Omental fat pad (tissue), 4 donors: ENCODE measurements at places on chromosomes 2 and 18.

DNA sequence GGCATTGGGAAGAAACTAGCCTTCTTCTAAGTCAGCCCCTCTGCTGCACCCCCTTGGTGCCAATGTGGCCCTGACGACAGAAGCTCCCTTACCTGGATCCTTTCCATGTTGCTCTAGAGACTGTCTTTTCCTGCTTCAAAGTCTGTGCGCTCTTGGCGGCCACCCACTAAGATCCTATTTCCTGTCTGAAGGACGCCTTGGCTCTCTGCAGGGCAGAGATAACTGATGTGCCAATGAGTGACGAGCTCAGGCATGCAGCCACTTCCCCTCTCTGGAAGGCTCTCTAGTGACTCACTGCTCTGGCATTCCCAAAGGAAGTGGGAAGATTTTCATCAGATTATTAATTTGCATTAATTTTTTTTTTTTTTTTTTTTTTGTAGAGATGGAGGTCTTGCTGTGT lies 273.5 kb downstream of the CDH20 start:
- DNase-seq: peak; percentile 41

- DNase-seq: no peak
Observed at GRCh38 chr2:132662732-132663131, 7.3 kb downstream of the LYPD1 start.

DNA sequence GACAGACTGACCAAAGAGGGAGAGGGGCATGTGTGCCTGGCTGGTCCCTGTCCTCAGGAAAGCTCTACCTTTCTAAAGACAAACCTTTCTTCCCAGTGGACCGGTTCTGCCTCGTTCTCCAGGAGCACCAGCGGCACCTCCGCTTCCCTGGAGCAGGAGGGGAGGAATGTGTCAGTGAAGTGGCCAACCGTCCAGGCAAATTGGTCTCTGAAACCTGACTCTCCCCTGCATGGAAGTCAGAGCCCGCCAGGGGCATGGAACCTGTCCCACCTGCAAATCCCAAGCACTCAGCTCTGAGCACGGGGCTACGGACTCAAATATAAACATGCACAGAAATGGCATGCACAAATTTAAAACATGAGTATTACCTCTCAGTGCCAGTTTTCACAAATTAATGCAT lies 62.9 kb downstream of the COL6A3 start:
- DNase-seq: no peak

DNA sequence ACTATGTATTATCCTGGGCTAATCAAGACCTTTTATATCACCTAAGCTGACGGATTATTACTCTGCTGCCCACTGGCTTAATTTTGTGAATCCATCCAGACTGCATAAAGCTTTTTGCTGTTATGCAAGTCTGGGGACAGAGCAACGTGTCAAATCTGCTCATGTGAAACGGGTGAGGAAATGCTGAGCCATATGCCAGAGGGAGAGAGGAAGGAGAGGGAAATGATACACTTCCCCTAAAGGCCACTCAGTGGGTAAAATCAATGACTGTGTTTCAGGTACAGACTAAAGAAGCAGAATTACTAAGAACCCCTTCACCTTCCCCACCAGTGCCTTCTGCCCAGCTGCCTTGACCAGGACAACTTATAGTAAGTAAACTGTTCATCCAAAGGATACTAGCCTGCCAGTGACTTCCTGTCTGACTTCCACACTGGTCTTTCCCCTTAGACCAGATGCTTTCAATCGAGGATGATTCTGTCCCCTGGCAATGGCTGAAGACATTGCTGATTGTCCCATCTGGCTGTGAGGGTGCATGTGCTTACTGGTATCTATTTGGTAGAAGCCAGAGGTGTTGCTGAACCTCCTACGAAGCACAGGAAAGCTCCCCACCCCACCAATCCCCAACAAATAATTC lies 43.0 kb downstream of the STAT1 start:
- DNase-seq: no peak

DNA sequence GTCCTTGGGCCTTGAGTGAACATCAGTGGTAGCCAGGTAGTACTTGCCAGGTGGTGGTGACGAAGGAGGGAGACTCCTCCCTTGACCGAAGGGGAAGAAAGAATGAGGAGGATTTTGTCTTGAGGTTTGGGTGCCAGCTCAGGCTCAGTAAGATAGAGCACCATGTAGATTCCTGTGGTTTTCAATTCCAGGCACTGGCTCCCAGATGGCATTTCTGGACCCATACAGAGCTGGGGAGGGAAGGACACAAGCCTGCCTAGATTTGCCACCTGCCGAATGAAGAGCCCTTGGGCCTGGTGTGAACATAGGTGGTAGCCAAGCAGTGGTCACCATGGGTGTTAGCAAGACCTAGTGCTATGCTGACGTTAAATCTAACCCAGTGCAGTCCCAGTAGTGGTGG lies 108.8 kb upstream of the UBE2E3 start:
- DNase-seq: no peak

- DNase-seq: no peak
Observed at GRCh38 chr2:20355131-20355530, 4.5 kb upstream of the PUM2 start.

DNA sequence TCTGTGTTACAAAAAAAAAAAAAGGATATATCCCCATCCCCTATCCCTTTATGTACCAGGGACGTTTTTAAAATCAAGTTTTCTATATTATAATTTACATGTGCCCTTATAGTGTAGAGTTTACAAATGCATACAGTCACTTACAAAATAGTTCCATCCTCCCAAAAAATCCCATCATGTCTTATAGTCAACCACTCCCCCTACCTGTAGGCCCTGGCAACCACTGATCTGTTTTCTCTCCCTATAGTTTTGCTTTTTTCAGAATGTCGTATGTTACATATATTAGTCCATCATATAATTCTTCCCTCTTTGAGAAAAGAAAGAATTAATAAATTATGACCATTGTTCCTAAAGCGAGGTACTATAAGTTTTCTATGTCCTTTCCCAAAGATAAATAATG lies 17.8 kb downstream of the CFAP210 start:
- no peak for DNase-seq

DNA sequence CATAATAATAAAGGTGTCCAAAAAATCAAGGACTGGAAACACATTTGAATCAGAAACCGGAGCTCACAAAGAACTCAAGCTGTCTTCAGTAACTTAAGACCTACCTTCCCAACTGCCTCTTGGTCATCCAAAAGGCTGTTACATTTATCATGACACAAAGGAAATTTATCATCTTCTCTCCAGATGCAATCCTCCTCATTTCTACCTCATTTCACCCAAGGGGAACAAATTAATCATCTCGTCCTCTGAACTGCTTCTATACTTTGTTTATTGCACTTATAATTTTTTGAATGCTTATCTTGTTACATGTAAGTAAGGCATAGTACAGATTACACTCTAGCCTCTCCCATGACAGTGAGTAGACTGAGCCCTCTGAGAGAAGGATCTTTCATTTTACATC lies 105.1 kb upstream of the RGPD4 start:
- no peak for DNase-seq

DNA sequence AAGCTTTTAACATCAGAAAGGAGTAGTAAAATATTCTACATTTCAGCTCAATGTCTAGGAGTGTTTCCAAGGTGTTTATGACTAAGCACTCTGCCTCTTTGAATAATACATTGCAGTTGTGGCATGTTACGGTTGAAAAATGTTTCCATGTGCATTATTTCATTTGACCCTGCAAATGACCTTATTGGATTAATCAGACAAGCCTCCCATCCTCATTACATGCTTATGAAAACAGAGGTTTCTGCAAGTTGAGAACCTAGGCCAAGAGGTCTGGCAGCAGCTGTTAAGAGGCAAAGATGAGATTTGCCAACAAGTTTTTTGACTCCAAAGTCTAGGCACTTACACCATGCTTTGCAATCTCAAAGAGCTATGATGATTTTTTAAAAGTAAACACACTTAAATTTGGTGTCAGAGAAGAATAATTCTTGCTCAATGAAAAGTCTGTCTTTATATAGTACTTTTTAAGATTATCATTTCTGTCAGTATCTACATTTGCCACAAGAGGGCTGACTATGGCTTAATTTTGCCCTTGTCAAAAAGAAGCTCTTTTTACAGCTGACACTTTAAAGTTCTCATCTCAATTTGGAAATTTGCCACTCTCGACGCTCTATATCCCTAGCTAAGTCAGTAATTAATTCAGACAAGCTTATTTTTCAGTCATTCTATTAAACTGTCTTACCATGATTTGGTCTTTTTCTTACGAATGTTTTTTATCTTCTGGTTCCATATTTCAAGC lies 260.6 kb downstream of the PAX3 start:
- DNase-seq: no peak

- no peak for DNase-seq
Observed at GRCh38 chr2:170651624-170652325, 63.4 kb upstream of the SP5 start.

DNA sequence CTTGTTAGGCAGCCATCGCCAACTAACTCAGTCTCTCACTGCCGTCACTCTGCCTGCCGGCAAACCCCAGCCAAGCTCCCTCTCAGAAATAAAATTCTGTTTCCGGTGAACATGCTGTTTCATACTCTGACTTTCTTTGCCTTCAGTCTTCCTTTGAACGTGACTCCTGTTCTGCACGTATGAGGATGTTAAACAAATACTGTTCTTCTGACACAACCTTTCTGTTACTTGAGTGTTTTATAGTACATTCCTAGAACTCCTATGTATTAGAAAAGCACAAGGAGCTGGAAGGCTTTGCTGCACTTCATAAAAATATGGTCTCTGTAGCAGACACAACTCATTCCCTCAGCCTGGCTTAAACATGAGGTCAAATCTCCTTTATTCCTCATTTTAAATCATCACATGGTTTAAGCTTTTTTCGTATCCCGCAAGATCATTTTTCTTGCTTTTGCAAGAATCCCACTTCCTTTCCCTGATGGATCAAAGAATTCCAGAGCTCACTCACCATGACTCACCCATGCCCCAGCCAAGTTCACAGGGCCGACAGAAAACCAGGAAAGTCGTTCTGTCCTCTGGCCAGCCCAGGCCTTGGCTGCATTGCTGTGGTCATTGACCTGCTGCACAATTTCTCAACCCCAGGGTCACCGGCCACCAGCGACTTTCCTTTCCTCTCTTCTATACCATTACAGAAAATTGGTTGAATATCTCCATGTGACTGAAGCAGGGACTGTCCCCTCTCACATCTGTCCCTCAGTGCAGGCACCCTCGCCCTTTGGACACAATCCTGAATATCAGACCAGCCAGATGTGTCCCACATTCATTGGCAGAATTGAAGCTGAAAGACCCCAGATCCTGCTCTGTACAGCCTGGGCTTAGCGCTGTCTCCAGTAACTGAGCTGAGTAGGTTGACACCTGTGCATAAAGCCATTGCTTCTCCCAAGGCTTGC lies 183.1 kb upstream of the ARL4C start:
- DNase-seq: peak; percentile 31

DNA sequence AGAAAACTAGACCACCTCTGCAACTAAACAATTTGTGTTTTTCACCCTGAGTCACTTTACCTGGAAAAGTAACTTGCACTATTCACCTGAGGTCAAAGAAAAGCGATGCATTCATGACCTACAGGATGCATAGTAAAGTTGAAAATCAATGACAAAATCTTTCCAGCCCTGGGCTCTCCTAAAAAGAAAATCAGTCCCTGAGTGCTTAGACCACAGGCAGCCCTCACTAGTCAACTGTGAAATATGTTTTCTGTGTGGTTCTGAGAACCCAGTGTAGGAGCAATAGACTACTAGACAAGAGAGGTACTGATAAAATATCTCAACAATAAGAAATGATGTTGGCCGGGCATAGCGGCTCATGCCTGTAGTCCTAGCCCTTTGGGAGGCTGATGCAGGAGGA lies 133.1 kb downstream of the TXNL1 start:
- no peak for DNase-seq

- DNase-seq: no peak
Observed at GRCh38 chr2:198479065-198479464, 674.7 kb downstream of the PLCL1 start.

DNA sequence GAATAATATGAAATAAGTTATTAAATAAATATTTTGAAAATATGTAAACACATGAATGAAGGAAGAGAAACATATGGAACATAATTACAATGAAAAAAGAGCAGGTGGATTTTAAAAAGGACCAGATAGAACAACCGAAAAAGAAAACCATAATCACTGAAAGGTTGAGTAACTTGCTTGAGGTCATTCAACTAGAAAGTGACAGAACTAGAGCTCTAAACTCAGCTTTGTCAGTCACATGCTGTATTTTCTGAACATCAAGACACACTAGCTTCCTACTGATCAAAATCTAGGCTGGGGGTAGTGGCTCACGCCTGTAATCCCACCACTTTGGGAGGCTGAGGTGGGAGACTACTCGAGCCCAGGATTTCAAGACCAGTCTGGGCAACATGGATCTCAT lies 30.0 kb upstream of the ITGAV start:
- no peak for DNase-seq

DNA sequence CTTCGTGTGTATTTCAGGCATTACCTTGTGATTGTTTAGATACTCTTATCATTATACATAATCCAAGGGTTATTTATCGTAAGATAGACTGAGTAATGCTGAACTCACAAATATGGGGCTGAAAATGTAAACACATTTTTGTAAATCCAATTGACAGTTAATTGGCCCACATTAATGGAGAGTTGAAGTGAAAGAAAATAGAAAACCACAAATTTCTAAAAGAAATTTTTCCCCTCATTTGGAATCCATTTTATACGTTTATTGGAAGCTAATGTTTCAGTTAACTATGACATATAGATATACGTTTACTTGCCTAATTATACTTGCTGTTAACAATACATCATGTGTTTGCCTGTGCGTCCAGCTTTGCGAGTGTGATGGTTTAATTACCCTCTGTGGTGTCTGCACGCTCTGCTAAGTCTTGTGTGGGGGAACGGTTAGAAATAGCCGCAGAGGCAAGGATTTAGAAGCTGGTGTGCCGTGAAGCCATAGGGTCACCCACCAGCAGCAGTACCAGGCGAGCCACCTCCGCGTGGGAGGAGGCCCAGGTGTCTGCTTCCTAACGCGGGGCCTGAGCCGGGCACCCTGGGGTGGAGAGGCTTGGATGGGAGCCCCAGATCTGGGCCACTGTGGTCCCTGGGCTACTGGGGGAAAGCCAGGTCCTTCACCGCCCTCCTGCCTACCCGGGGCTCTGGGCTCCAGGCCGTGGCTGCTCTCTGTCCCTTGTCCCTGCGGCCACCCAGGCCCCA lies 38.0 kb downstream of the TSHZ1 start:
- DNase-seq: no peak

DNA sequence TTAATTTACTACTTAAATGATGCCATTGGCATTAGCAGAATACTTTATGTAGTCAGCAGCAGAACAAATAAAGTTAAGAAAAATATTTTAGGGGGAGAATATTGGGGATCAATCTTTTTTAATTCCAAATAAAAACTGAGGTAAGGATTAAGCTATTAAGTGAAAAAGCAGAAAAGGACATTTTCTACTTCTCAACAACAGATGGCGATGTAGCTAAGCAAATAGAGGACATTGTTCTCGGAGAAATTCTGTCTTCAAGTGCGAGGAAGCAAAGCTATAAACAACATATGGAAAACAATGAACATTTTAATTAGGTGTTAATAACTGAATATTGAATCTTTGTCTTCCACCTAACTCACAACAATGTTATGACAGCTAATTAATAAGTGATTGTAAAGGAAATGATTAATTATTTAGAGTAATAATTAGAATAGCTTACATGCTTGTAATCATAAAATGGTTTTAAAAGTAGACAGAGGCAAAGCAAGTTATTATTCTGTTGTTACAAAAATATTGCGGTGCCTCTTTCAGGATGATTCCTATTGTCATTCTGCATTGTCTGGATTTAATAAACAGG lies 32.9 kb upstream of the CCDC93 start:
- no peak for DNase-seq

GRCh38 chr2:136393514-136393913 lies 275.6 kb upstream of the CXCR4 start:
- no peak for DNase-seq
